ENCODE measurements at places on chromosomes 3 and 15. TPM values are rescaled to one million over a fixed set of nuclear protein-coding genes. Genes with fewer than 3 reads are reported as not detected.

DNA sequence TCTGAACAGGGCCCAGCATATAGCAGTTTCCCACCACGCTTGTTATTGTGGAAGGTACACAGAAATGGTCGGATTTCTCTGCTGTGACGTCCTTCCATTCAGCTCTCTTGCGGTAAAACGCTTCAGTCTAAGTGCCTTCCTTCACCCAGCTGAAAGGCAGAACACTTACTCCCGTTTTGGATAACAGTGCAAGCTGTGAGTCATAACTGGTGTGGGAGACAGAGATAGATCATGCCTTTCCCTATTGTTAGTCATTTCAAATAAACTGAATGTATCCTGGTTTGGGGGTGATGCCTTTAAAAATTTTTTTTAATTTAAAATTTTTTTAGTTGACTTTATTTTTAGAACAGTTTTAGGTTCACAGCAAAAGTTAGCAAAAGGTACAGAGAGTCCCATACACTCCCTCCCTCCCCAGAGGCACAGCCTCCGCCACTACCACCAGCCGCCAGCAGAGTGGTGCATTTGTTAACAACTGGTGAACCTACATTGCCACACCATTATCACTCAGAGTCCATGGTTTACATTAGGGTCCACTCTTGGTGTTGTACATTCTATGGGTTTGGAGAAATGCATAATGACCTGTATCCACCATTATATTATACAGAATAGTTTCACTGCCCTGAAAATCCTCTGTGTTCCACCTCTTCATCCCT is 94.9 kb upstream of the NSMCE3 start:
- DNase-seq = no peak

- DNase-seq = no peak
Observed at GRCh38 chr3:124600765-124601164, 129.5 kb upstream of the UMPS start.

GRCh38 chr3:12768579-12769527 is 9.8 kb upstream of the TMEM40 start:
- peak; percentile 7 for DNase-seq

SLC24A5 gene
- total RNA-seq = not detected

- DNase-seq = no peak
Observed at GRCh38 chr3:28118087-28118486, 123.3 kb upstream of the CMC1 start.

VWA5B2 gene
- total RNA-seq = 0.88 TPM
